ENCODE measurements at places on chromosomes 3 and 15. TPM values are rescaled to one million over a fixed set of nuclear protein-coding genes. Genes with fewer than 3 reads are reported as not detected.
A peak's percentile ranks its signal among the peaks of the same experiment; 100 is the strongest.

DNA sequence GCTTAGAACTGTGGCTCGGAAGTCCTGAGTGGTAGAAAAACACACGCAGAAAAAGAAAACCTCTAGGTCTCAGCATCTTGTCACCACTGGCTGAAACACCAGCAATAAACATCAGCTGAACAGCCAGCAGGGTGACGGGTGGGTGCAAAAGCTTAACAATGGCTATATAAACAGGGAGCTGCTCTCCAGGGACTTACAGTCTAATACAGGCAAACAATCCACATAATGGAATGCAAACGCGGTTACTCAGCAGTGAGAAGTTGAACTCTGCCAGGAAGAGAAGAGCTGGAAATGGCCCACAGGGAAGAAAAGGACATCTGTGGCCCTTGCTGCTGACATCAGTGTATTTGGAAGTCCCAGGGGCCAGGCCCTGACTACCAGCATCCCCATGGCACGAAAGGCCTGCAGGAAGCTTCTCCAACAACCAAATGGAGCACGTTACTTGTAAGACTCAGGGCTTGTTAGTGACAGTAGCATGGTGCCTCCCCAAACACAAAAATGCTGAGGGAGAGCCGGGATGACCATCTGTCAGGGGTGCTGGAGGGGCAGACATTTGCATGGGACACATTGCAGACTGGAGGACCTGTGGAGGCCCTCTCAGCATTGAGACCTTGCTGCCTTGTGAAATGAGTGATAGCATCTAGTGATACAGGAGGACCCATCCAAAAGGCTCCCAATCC lies 3.0 kb downstream of the HEG1 start:
- DNase-seq, result no peak

DNA sequence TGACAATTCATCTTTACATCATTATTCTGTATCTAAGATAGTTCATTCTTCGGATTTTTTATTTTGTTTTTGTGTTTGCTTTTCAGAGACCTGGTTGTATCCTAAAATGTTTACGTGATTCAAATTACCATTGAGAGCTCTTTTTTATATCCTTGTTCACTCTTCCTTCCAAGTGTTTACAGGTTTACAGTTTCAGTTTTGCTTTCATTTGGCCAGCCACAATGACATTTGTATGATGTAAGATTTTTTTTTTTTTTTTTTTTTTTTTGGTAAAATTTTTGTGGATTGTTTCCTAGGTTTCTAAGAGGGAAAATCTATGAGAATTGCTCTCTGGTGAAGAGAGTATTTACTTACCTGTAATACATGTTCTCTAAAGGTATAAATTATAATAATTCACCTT lies 55.0 kb downstream of the SETD5 start:
- peak; percentile 33 for DNase-seq

DNA sequence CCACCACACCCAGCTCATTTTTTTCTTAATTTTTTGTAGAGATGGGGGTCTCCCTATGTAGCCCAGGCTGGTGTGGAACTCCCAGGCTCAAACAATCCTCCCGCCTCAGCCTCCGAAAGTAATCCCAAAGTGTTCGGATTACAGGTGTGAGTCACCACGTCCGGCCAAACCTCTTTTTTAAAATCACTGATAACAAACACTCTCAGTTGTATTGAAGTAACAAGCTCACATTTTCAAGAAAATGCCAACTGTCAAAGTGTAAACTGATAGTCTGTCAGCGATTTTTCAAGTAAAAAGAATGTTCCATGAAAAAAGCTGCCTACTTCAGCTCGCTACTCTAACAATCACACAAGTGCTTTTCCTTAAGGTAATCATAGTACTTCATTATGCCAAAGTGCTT lies 33.4 kb downstream of the UBXN7 start:
- DNase-seq, result no peak

DNA sequence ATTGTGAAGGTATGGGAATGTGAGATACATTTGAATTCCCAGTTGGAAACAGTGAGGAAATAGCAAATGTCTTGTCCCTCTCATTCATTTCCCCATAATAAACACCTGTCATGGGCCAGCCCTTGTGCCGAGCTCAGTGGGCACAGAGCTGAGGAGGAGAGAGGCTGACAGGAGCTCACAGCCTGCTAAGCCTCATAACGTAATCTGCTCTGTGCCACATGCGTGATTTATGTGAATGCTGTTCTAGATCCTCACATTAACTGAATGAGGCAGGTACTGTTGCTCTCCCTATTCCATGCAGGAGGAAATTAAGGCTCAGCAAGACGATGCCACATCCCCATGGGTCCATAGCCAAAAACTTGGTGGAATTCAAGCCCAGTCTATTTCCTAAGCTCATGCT lies 35.2 kb upstream of the RHO start:
- no peak for DNase-seq

DNA sequence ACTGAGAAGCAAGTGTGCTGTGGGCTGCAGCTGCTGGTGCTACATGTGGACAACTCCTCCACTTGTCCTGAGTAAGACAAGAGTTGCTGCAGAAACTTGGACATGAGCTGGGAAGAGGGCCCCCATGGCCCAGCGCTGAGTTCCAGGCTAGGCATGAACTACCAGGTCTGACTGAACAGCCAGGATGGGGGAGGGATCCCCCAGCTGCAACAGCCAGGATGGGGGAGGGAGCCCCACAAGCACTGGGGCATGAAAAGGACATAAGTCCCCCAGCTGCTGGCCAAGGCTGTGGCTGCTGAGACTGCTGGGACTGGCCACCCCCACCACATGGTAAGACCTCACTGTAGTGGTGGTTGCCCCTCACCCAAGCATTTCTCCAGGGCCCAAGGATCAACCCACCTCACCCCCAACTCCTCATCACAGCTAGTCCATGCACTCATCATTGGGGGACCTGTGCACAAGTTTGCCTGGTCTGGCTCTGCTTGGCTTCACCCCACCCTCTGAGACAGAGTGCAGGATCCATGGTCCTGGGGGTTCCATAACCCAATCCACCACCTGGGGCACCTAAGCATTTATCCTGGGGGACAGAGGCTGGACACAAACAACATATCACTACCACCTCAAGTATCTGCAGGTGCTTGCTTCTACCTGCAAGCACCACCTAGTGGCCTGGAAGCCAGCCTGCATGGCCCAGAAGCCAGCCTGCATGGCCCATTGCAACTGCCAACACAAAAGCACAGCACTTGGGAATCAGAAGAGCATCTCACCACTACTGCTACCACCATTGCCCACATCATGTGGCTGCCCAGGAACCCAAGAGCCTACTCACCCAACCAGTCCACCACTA lies 84.5 kb upstream of the STT3B start:
- DNase-seq, result no peak

IQCF5 gene
- total RNA-seq, result 0.27 TPM

NR2E3 gene
- total RNA-seq, result not detected
